Vein endothelial cell (primary cell): ENCODE measurements at places on chromosomes 5 and 9. TPM values are rescaled to one million over a fixed set of nuclear protein-coding genes. Genes with fewer than 3 reads are reported as not detected.

NEURL1B gene
- 0.65 and 1.6 TPM in 2 replicates for total RNA-seq

PRUNE2 gene
- total RNA-seq = 6.5 and 7.8 TPM in 2 replicates

SPARC gene
- 1,259 and 1,486 TPM in 2 replicates for total RNA-seq

GPR151 gene
- not detected in 2 replicates for total RNA-seq
